ENCODE measurements at places on chromosomes 3 and 15. TPM values are rescaled to one million over a fixed set of nuclear protein-coding genes. Genes with fewer than 3 reads are reported as not detected.

The CHRNA7 gene
- total RNA-seq = 1.6 TPM

The AADACL2 gene
- 33.5 TPM for total RNA-seq

The RASGRP1 gene
- 21.2 TPM for total RNA-seq

- peak; percentile 49 for DNase-seq
Measured at GRCh38 chr15:81784751-81785150, 261.1 kb downstream of the MEX3B start.

DNA sequence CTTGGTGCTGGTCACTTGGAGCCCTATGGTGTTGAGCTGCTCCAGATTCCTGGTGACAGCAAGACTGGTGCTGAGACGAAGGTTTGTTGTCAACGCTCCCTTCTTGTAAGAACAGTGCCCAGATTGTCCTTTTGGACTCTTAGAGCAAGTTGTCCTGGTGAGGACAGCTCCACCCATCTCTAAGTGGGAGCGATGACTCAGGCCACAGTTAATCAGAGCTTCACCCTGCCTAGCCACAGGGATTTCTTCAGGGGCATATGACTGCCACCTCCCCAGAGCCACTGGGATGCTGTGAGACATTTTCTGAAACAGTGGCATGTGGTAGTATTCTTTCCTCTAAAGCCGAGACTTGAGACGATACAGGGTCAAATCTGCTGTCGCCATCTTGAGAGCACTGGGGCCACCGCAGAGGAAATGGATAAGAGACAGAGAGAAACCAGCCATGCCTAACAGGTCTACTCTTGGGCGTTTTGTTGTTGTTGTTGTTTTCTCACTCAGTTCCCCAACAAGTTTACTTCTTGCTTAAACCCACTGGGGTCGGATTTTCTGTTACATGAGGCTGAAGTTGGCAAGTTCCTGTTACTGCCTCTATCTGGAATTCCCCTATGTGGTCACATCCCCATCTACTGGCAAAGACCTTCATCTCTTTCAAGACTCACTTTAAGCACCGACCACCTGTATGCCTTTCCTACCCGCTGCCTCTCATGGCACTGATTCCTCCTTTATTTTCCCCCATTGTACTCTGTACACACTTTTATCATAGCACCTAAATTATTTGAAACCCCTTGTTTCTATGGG, 16.0 kb upstream of the PCOLCE2 start:
- no peak for DNase-seq

- no peak for DNase-seq
Measured at GRCh38 chr3:175005881-175006280, 146.7 kb downstream of the NAALADL2 start.

DNA sequence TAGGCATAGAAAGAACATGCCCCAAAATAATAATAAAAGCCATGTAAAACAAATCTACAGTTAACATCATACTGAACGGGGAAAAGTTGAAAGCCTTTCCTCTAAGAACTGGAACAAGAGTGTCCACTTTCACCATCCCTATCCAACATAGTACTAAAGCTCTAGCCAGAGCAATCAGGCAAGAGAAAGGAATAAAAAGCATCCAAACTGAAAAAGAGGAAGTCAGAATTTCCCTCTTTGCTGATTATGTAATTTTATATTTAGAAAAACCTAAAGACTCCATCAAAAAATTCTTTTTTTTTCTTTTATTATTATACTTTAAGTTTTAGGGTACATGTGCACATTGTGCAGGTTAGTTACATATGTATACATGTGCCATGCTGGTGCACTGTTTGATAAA, 661.6 kb upstream of the CBLB start:
- DNase-seq = no peak

DNA sequence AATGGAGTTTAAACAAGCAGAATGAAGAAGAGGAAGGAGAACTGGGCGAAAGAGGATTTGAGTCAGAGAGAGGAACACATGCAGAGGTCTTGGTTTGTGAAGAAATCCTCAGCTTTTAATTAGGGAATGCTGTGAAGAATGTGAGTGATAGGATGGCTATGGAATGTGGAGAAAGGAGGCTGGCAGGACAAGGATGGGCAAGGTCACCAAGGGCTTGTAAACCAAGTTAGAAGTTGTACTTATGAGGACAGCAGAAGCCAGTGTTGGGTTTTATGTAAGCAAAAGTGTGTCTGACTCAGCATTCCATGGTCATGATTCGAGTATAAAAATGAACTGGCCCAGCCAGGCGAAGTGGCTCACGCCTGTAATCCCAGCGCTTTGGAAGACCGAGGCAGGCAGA, 60.0 kb upstream of the IL12A start:
- no peak for DNase-seq

DNA sequence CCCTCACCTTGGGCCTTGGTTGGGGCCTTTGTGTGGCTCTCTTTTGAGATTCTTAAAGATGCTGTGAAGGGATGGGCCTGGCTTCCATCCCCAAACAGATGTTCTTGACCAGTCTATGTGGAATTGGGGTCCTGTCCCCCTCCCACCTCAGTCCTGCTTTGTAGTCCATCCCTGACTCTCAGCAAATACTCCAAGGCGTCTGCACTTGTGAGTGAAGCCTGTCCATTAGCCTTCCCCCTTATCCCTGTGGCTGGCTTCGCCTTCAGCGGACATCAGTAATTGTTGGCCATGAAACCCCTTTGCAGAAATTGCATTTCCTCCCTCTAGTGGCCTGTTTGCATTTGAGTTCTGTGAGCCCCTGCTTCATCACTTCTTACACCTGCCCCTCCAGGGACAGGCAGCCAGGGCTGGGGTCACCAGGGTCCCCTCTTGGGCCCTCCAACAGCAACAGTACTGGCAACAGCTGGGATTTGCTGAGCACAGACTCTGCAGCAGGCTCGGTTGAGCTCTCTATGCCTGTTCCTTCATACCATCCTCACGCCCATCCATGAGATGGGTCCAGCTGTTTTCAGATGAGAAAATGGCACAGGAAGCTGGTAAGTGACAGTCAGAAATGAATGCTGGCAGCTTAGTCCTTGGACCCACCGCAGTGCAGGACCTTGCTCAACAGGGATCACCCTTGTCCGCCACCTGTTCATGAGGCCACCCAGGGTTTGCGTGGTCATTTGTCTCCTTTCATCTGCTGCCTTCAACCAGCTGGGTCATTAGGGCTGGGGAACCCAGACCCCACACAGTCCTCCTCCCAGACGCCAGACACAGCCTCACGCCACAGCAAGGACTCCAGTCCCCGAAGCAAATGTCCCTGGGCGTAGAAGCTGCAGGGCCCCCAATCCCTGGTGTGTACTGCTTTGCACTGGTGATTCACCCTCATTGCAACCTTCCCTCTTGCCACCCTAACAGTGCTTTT, 8.9 kb upstream of the LRRK1 start:
- peak; percentile 47 for DNase-seq
